EH (cell line): ENCODE measurements at places on chromosomes 1 and 21.

GRCh38 chr1:59605761-59606160 lies 209.0 kb upstream of the HOOK1 start:
- DNase-seq, result peak; percentile 65

- DNase-seq, result peak; percentile 100
These were observed 503.9 kb upstream of the USP24 start for GRCh38 chr1:55718758-55719671.

DNA sequence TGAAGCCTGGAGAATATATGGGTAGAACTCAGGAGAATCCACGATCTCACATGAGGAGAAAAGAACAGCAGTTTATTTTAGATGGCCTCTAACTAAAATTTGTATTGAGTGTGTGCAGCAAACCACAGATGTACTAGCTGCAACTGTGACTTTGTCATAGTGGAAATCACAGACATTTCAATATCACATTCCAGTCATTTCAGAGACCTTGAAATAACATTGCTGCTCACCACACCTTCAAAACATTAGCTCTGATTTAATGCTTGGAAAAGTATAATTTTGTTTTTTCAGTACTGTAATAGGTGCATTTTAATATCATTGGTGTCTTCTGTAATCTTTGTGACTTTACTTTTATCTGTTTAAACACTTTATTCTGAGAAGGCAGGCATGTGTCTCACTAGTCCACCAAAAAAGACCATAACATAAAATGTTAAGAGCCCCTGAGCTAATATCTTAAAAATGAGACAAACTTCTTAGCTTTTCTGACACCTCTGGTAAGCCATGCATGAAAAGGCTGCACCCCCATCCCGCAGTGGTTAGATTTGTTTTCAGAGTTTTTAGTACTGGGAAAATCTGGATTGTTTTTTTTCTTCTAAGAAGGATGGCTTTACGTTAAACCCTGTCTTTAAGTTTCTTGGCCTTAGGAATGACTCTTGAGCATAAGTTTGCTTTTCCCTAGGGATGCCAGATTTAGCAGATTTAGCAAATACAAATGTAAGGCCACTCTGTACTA lies 30.1 kb downstream of the KCNJ15 start:
- peak; percentile 49 for DNase-seq

DNA sequence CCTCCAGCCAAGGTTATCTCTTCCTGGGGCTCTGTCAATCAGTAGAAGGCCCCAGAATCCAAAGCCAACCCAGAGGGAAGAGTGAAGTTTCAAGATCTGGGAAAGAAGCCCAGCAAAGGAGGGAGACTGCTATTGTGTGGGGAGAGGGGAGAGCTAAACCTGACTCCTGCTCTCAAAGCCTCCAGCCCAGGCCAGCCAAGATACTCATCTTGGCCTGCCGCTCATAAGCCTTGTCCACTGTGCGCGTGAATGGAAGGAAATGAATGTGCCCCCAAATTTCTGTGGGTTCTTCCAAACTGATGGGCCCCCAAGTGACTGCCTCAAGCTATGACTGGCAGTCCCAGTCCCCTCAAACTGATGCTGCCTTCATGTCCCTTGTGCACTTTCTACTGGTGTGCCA lies 2.0 kb downstream of the PLXNA2 start:
- DNase-seq, result no peak

GRCh38 chr1:115280064-115280463 lies 58.0 kb downstream of the NGF start:
- DNase-seq, result peak; percentile 91

DNA sequence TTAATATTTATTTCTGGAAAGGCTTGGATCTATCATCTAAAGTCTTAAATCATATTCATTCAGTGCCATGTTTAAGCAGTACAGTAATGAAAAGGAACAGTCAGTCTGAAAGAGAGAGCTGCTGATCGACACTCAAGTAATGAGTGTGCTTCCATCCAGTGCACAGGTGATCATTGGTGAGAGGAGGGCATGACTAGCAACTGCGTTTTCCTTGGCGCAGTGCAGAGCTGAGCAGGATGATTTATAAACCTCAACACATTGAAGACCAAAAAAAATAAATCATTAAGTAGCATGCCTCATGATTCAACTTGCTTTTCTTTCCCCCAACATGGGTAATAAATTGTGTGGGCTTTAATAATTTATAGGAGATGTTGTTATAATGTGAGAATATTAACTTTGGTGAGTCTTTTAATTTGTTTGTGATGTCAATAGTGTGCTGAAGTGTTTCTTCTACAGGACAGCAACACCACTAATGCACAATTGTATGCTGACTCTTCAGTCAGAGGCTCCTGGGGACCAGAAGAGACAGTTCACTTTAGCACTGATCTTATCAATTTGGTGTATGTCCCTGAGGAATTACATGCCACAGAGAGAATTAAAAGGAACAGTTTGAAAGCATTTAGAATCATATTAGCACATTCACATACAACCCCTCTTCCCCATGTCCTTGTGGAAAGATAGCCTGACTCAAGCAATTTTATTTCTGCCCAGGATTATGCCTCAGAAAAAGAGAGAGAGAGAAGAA lies 199.7 kb upstream of the ADGRL2 start:
- no peak for DNase-seq

- no peak for DNase-seq
These were observed 61.0 kb downstream of the ACP6 start for GRCh38 chr1:147609358-147609757.

DNA sequence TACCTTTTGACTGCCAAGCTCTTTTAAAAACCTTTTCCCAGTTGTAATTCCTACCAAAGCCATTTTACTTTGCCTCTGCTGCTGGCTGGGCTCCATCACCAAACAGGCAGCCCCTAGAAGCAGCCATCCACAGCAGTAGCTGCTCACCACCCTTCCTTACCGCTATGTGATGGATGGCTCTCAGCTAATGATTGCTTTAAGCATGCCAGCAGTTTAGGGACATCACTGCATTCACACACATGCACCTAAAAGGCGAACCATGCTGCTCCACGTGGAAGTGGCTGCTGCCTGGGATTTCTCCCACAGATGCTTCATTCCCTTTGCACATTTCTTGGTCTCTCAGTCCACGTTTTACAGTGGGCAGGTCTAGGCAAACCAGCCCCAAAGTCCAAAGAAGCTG lies 46.3 kb upstream of the PDE9A start:
- no peak for DNase-seq
